Stimulated activated CD8-positive, alpha-beta memory T cell treated with anti-CD3 and anti-CD28 coated beads, Interleukin-15, amount 100 ng/mL, for 24 hours (primary cell): ENCODE measurements at places on chromosomes 5 and 9.

DNA sequence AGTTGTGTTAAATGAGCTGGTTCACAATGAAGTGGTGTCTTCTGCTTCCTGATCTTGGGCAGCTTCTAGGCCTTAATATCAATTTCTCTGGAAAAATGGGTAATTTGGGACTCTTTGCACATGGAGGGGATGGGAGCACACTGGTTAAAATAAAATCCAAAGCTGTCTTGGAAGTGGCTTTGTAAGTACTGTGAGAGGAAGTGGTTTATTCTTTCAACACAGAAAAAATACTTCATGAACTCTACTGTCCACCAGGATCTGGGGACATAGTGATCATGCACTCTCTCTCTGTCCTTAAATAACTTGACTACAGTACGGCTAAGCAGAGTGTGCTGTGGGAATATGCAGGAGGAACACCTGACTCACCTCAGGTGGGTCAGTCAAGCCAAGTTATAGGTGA lies 2.4 kb downstream of the PCYOX1L start:
- no peak for DNase-seq

- DNase-seq, result no peak
These were observed 15.9 kb downstream of the RLN2 start for GRCh38 chr9:5288591-5288990.

- no peak for DNase-seq
These were observed 338 bp downstream of the ABHD17B start for GRCh38 chr9:71910650-71911060.

GRCh38 chr9:112810696-112811490 lies 60.3 kb downstream of the SNX30 start:
- no peak for DNase-seq

- no peak for DNase-seq
These were observed 859 bp downstream of the RETREG1 start for GRCh38 chr5:16615741-16616535.

DNA sequence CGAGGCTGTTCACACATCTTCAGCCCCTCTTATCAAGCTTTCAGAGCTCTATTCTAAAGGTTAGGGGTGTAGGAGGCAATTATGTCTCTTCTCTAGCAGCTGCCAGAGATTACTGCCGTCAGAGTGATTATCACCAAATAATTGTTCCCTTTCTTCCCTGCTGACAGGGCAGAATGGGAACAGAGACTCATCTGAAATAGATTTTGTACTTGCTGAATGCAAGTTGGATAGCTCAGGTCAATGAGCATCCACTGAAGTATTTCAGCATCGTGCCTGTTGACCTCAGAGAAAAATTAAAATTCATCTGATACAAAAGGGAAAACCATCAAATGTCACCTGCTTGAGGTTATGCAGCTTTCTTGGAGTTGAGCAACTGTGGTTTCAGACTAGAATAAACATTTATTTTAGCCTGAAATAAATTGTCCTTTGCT lies 213.7 kb upstream of the MAP3K1 start:
- DNase-seq, result no peak

DNA sequence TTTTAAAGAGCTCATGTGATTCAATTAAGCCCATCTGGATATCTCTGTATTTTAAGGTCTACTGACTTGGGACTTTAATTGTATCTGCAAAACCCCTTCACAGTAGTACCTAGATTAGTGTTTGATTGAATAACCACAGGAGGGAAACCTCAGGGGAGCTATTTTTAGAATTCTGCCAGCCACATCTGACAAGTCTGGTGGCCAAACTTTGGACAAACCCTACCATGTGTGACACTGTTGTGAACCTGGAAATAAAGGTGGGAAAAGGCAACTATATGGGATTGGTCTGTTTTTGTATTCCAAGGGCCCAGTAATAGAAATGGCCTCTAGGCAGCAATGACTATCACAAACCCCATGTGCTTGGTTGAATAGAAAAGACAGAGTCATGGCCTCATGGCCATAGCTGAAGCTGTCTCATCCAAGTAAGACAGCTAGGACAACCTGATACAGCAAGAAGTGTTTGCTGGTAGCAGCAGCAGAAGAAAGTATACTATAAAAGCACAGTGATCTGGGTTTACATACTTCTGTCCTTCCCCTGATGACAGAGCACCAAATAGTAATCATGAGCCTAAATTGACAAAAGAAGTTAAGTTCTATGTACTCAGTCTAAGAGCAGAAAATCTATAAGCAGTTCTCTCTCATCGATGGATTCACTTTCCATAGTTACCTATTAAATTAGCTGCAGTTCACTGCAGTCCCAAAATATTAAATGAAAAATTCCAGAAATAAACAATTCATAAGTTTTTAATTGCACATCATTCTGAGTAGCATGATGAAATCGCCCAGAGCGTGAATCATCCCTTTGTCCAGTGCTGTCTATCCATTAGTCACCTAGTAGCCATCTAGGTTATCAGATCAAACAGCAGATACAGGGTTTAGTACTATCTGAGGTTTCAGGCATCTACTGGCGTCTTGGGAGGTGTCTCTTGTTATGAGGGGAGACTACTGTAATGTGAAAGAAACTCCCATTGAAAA lies 189.8 kb downstream of the ARHGAP26 start:
- no peak for DNase-seq

DNA sequence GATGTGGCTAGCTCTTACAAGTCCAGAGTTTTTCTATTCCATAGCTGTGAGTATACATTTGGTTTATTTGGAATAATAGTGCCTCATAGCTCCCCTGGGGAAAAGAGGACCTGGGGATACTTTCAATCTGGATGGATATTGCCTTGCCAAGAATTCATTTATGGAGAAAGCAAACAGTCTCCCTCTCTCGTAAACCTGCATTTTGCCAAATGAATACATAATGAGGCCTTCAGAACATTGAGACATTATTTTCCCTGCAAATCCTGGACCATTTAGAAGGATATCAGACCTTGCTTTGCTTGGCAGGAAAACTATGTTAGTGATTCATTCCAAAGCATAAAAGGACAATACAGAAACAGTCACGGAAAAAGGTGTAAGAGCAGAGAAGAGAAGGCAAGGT lies 569.6 kb upstream of the BRINP1 start:
- no peak for DNase-seq

DNA sequence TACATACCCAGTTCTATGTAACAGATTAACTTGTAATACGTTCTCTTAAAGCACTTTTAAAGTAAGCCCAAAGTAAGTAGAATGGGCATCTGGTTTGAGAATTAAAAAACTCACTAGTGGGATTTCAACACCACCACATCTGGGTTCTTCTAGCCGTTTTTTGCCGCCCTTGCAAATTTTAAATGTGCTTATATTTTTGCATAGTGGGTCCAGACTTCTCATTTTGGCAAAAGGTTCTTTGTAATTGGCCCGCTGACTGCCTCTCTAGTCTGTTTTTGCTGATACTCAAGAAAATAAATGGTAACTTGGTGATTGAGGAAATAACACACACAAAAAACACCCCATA lies 582 bp upstream of the FBXO4 start:
- DNase-seq, result no peak

GRCh38 chr9:35771534-35771933 lies 17.5 kb upstream of the MSMP start:
- no peak for DNase-seq
